ENCODE measurements at places on chromosomes 5 and 9.

GRCh38 chr5:131221888-131222287 is 42.0 kb upstream of the CDC42SE2 start:
- DNase-seq = no peak

GRCh38 chr9:89525446-89526374 is 27.8 kb upstream of the SEMA4D start:
- no peak for DNase-seq

DNA sequence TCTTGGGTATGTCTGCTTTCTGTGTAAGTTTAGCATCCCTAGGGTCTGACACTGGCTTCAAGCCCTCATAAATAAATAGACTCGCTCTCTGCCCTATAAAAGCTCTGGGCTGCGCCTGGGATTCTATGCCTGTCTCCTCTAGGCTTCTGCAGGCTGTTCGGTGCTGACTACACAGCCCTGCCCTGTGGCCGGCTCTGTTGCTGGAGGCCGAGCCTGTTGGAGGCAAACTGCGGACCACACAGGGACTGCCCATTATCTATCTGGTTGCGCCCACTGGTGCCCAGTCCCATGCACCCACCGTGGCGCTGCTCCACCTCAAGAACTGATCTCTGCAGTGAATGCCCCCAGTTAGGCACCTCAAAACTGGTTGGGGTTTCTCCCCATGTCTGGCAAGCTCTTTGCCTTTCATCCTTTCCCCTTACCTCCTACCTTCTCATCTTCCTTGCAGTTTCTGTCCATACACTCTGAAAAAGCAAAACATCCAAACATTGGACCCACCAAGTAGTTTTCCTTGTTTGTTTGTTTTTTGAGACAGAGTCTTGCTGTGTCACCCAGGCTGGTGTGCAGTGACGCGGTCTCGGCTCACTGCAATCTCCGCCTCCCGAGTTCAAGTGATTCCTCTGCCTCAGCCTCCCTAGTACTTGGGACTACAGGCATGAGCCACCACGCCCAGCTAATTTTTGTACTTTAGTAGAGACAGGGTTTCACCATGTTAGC is 207.2 kb downstream of the ERCC6L2 start:
- DNase-seq = no peak

DNA sequence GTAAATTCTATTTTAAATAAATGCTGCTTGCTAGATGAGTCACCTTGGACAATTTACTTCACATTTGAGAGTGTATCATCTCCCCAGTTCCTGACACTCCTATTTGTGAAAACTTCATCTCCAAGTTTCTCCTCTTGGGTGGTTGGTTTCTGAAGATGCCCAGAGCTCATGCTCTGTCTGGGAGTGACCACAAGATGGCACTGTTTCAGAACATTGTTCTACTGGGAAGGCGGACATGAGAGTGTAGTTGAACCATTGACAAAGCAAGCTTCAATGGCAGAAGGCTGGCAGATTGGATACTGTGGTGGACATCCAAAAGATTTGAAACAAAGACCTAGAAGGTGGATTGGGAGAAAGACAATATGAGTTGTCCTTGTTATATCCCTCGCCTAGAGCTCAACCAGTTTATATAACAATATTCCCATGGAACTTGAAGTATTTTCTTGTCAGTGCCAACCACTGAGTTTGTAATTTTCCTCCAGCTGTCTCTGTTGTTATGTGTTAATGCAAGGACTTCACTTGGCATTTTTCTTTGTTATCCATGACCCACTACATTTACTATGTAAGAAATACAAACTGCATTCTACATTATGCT is 234.3 kb upstream of the ANKH start:
- DNase-seq = peak; percentile 75

GRCh38 chr9:76372336-76372735 is 21.9 kb downstream of the RFK start:
- DNase-seq = no peak

DNA sequence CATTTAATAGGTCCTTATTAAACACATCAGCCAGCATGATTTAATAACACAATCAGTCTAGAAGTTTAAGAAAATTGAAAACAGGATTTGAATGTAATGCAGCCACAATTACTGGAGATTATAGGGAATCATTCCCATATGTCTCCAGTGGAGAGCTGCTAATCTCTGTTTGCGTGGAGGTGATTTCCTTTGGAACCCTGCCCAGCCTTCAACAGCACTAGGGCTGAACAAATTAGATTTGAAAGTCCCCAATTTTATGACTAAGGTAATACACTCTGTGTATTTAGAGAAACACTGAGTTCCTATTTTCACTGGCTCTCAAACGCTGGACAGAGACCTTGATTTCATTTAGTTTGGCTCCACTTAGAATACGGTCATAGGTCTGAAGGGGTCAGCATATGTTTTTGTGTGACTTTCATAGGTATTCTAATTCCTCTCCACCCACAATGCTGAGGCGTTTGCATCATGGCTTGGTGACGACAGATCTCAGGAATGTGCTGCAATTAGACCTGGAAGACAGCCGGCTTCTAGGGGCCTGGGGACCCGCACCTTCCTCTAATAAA is 508.3 kb downstream of the EBF1 start:
- peak; percentile 84 for DNase-seq
